Camera-type eye (tissue), 1 donor: ENCODE measurements at places on chromosomes 16 and 17. TPM values are rescaled to one million over a fixed set of nuclear protein-coding genes. Genes with fewer than 3 reads are reported as not detected.

Gene TERB1
- not detected for total RNA-seq

Gene USP7
- total RNA-seq, result 130 TPM

Gene C16orf96
- 0.38 TPM for total RNA-seq

Gene DRC3
- total RNA-seq, result 13.9 TPM

Gene ZFP3
- 11.7 TPM for total RNA-seq

Gene KCNJ18
- not detected for total RNA-seq

Gene MYH2
- total RNA-seq, result 272 TPM

Gene RND2
- total RNA-seq, result 8.2 TPM

Gene KRTAP16-1
- not detected for total RNA-seq

Gene HIC1
- 38.4 TPM for total RNA-seq

Gene BLTP2
- 100 TPM for total RNA-seq

Gene MYCBPAP
- 0.88 TPM for total RNA-seq

Gene SPIRE2
- total RNA-seq, result 16.1 TPM

Gene RAMP2
- total RNA-seq, result 26.2 TPM

Gene SNAI3
- total RNA-seq, result 1.4 TPM

Gene CLEC10A
- 3.3 TPM for total RNA-seq

Gene PRSS33
- 2.9 TPM for total RNA-seq

Gene WFIKKN1
- 0.71 TPM for total RNA-seq

Gene SLC52A1
- total RNA-seq, result not detected

Gene TMEM204
- total RNA-seq, result 9.6 TPM
